ENCODE measurements at places on chromosomes 16 and 17.

DNA sequence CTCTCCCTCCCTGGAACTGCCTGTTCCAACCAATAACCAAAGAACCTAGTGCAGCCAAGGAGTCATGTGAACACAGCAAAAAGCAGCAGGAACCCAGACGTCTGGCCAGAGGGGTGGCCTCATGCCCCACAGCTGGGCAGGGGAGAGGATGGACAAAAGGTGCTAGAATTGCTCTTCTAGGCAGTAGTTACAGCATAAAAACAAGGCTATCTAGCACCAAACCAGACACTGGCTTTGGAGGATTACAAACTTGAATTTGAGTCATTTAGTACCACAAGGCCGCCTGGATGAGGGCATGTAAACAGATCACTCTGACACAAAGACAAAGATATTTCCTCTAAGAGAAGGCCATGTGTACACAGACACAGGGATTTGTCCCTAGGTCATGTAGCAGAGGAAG, 423.3 kb upstream of the MAF start:
- no peak for DNase-seq

- no peak for DNase-seq
Observed at GRCh38 chr17:3838206-3838605, 7.8 kb downstream of the NCBP3 start.

- DNase-seq, result no peak
Observed at GRCh38 chr16:64478252-64478906, 643.5 kb downstream of the CDH11 start.

- DNase-seq, result no peak
Observed at GRCh38 chr17:46139432-46140210, 53.6 kb downstream of the KANSL1 start.

- no peak for DNase-seq
Observed at GRCh38 chr16:88886420-88886844, 20.0 kb upstream of the PABPN1L start.

DNA sequence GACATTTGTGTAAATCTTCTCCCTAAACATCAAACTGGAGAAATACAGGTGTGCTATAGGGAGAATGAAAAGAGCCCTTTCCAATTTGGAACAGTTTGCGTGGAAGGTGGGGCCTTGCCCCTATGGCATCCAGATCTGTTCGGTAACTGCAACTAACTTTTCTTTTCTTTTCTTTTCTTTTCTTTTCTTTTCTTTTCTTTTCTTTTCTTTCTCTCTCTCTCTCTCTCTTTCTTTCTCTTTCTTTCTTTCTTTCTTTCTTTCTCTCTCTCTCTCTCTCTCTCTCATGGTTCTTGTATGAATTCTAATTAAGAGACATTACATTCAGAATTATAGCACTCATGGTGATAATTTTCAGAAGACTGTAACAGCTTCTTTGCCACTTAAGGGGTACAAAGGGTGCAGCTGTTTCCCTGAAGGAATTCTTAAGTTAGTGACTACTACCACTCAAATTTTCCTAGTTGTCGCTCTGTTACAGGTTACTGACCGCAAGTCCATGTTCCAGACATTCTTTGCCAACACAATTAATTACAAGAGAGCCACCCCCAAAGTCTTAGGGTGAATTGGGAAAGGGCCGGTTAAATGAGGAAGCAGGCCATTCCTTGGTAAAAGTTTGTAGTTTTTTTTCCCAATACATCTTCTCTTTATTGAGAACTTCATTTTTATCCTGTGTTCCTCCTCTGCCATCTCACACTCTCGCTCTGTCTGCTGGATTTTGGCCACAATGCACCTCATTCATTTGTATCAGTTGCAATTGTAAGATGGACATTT, 69.8 kb downstream of the KSR1 start:
- no peak for DNase-seq

- DNase-seq, result peak; percentile 84
Observed at GRCh38 chr16:85935974-85936760, 37.2 kb downstream of the IRF8 start.

DNA sequence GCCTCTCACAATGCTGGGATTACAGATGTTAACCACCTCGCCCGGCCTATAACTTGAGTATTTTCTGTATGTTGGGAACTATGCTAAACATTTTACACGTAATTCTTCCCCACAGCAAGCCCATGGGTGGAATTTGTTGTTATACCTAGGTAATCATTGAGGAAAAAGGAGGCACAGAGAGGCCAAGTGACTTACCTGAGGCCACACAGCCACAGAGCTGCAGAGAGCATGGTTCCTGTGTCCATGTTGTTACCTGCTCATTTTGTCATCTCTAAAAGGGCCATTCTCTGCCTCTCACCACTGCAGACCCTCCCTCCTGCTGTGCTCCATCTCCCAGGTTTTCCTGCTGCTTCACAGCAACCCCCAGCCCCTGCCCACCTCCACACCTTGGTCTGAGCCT, 135.5 kb downstream of the ABCC1 start:
- DNase-seq, result no peak

GRCh38 chr17:29163563-29163962, 16.6 kb downstream of the MYO18A start:
- no peak for DNase-seq

DNA sequence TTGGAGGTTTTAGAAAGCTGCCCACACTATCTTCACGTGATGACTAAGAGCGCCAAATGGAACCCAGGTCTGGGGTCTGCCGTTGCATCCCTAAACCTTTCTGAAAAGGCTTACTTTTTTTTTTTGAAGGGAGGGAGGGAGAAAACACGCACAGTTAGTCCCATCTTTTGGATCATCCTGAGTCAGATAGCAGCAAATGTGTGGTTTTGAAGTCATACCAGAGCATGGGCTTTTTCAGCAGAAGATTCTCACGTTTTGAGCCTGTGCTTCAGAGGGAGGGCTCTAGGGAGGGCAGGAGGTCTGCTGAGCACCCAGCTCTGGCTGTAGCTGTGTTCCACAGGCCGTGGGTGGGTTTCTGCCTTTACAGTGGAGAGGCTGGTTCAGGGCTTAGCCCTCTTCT, 194.7 kb downstream of the SNX29 start:
- DNase-seq, result no peak

- DNase-seq, result no peak
Observed at GRCh38 chr17:73390851-73391250, 79.0 kb upstream of the CDC42EP4 start.

DNA sequence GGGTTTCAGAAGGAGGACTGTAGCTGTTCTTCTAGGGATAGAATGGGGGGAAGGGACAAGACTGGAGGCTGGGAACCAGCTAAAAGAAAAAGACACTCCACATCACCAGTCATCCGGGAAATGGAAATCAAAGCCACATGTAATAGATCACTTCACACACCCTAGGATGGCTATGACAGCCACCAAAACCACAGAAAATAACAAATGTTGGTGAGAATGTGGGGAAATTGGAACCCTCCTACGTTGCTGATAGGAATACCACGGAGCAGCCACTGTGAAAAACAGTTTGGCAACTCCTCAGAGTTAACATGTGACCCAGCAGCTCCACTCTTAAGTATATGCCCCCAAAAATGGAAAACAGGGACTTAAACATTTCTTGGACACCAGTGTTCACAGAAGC, 2.3 kb downstream of the TLE7 start:
- no peak for DNase-seq

- DNase-seq, result no peak
Observed at GRCh38 chr16:66538910-66539309, 11.0 kb downstream of the TK2 start.

- no peak for DNase-seq
Observed at GRCh38 chr17:48993951-48994350, 3.2 kb upstream of the IGF2BP1 start.

- DNase-seq, result no peak
Observed at GRCh38 chr16:551210-551609, 9.0 kb upstream of the PRR35 start.

DNA sequence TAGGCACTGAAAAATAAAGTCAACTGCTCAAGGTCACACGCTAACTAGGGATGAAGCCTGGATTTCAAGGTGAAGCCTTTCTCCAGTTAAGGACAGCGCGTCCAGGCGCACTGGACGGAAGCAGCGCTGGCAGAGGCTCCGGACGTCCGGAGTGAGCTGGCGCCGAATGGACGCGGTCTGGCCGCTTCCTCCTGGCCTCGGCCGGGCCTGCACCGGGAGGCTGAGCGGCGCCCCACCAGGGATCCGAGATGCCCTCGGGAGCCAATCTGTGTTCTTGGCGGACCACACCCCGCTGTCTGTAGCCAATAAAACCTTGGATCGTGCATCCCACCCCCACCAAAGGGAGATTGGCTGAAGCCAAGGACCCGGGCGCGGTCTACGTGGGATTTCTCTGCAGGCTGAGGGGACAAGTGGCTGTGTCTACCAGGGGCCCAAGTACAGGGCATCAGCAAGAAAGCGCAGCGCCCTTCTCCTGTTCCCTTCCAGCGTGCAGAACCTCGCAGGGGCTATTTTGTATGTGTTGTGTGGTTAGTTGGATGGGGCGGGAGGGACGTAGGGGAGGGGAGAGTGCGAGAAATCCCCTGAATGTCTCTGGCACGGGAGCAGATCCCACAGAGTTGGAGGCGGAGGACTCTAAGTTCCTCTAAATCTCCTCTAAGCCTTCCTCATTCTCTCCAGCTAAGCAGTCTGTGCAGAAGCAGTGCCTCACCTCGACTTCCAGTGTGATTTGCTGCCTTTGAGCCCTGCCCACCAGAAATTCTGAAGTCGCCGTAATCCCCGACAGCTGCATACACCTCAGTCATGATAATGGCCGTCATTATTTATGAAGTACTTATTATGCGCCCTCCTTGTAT, 2.5 kb upstream of the AKAP10 start:
- DNase-seq, result no peak

- DNase-seq, result peak; percentile 36
Observed at GRCh38 chr17:42311240-42312034, 23.1 kb downstream of the STAT5A start.
